Fibroblast of gingiva (primary cell): ENCODE measurements at places on chromosomes 12 and 14.

DNA sequence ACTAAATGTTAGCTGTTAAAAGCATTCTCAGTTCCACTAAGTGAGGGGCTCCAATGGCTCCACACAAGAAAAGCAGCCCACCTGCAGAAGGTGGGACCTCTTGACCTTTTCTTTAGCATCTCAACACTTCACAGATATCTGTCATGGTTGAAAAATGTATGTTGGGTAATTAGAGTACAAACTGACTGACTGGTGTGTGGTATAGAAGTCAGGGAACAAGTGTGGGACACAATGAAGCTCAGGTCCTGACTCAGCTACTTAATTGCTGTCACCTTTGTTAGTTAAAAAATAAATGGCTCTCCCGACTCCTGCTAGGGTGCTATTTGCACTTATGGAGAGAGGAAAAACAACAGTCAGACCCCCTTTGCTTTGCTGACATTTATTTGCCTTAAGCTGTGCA lies 299.0 kb downstream of the TTC6 start:
- DNase-seq: no peak

- no peak for DNase-seq
These were observed 50.5 kb downstream of the PKP2 start for GRCh38 chr12:32846053-32846452.

DNA sequence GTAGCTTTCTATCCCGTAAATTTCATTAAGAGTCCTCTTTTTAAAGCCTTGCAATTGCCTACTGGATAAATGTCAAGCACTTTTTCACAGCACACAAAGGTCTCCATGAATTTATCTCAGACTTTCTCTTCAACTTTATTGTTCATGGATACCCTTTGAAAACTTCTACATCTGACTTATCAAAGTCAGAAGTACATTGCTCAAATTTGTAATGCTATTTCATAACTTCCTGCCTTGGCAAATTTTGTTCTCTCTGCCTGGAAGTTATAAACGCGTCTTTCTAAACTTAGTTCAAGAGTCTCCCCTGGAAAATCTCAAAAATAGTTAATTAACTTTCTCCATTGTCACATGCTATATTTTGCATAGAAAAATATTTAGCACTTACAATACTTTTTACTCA lies 55.9 kb upstream of the RERGL start:
- peak; percentile 28 for DNase-seq

DNA sequence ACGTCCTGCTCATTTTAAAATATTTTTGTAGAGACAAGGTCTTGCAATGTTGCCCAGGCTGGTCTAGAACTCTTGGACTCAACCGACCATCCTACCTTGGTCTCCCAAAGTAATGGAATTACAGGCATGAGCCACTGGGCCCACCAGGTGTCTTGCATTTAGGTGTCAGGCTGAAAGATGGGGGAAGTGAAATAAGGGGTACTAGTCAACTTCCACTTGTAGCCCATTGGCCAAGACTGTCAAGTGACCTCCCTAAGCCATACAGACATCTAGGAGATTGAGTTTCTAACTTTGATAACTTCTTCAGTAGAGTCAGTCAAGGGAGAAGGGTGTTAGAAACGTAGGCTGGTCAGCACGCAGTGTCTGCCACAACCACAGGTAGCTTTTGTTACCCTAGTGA lies 32.0 kb downstream of the ARF6 start:
- DNase-seq: no peak

GRCh38 chr12:56840922-56841321 lies 77.8 kb downstream of the HSD17B6 start:
- no peak for DNase-seq

GRCh38 chr12:32139064-32139421 lies 32.4 kb downstream of the BICD1 start:
- peak; percentile 38 for DNase-seq

DNA sequence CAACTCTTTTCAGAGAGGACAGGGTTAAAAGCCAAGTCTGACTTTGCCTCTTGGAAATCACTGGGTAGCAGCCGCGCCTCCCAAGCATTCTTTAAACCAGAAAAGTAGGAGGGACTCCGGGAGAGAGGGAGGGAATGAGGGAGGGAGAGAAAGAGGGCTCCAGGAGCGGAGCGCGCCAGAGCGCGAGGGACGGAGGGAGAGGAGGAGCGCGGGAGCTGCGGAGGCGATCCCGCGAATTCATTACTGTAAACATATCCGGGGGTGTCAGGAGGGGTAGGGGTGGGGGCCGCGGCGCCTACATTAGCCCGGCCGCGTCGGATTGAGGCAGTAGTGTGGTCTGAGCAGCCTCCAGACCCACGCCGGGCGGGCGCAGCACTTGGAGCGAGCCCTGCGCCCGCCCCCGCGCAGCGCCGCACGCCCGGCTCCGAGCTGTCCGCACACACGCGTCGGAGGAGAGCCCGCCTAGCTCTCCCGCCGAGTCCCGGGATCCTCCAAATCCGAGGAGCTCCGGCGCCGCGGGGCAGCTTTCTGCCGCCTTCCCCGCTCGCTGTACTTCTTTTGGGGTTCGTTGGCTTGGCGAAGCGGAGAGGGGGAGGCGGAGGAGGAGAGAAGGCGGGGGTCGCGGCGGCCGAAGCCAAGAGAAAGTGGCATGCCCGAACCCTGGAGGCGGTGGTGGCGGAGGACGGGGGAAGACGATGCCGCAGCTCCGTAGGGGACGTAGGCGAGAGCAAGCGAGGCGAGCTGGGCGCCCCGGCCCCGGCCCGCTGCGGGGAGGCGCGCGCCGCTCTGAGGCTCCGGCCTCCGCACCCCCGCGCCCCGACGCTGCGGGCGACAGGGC lies 3.3 kb downstream of the FLRT2 start:
- DNase-seq: peak; percentile 90
